ENCODE measurements at places on chromosomes 5 and 9. TPM values are rescaled to one million over a fixed set of nuclear protein-coding genes. Genes with fewer than 3 reads are reported as not detected.

DNA sequence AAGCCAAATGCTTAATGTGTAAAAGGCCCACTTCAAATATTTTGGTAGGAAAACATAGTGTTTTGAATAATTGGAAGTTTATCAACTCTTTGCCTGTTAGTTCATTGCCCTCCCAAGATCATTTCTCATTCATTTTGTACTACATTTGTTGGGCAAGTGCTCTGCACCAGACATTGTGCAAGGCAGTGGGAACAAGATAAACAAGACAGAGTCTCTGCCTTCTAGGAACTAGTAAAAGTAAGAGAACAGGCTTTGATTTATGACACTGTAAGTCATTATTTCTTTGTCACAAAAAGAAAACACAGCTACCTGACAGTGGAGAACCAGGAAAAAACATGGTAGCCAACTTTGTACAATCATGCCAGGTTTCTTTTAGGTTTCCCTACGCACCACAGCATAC is 63.7 kb upstream of the PAM start:
- DNase-seq: no peak

- DNase-seq: no peak
Measured at GRCh38 chr9:10168241-10168640, 444.6 kb downstream of the PTPRD start.

- no peak for DNase-seq
Measured at GRCh38 chr9:38416461-38416860, 7.8 kb downstream of the IGFBPL1 start.

DNA sequence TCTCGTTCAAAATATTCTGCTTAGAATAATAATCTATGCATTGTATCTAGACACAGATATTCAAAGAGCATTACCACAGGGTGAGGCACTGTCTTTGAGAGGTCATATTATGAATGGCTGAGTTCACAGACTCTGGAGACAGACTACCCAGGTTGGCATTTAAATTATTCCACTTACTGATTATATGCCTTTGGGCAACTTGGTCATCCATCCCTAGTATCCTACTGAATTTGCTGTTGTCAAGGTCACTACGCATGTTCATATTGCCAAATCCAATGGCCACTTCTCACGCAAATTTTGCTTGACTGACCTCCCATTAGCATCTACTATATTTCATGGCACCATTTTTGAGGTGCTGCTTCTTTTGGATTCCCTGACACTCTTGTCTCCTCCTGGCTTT is 498.6 kb upstream of the TLE4 start:
- no peak for DNase-seq

GRCh38 chr5:134793111-134793510 is 34.5 kb downstream of the DDX46 start:
- DNase-seq: no peak

DNA sequence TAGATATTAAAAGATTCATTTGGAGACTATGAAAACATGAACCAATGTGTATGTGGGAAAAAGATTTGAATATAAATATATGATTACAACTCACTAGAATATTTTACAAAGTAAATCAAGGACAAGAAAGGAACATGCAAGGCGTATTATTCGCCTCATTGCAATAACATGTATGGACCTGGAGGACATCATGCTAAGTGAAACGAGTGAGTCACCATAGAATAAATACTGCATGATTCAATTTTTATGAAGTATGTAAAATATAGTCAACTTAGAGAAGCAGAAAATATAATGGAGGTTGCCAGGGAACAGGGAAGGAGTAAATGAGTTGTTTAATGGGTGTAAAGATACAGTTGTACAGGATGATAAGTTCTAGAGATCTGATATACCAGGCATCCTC is 4.9 kb downstream of the TXNDC8 start:
- no peak for DNase-seq

- no peak for DNase-seq
Measured at GRCh38 chr5:112329419-112330090, 89.5 kb downstream of the EPB41L4A start.

GRCh38 chr9:21110708-21111576 is 30.7 kb downstream of the IFNW1 start:
- DNase-seq: no peak

- no peak for DNase-seq
Measured at GRCh38 chr5:163342306-163342705, 95.1 kb upstream of the CCNG1 start.

DNA sequence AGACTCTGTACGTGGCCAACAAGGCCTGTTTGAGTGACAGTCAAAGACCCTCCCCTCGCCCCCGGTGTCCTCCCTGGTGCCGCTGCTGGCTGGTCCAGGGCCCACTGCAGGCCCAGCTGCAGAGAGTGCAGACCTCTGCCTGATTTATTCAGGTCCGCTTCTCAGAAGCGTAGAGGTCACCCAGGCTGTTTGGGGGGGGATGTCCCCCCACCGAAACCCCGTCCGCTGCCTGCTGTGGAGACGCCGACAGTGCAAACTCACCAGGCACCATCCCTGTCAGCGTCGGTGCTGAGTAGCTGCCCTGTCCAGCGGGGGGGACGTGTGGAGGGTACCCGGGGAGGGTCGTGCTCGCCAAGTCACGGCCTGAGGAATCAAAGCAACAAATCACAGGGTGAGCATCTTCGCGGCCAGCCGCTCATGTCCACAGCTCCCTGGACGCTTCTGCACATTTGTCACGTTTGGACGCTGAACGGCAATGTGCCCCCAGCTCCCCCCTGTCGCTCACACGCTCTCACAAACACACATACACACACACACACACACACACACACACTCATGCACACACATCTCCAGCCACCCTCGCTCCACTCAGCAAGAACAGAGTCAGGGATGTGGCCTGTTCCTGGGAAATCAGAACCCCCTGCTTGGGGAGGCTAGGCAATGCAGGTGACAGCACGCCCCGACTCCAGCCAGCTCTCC is 152.2 kb downstream of the PAX5 start:
- no peak for DNase-seq

DNA sequence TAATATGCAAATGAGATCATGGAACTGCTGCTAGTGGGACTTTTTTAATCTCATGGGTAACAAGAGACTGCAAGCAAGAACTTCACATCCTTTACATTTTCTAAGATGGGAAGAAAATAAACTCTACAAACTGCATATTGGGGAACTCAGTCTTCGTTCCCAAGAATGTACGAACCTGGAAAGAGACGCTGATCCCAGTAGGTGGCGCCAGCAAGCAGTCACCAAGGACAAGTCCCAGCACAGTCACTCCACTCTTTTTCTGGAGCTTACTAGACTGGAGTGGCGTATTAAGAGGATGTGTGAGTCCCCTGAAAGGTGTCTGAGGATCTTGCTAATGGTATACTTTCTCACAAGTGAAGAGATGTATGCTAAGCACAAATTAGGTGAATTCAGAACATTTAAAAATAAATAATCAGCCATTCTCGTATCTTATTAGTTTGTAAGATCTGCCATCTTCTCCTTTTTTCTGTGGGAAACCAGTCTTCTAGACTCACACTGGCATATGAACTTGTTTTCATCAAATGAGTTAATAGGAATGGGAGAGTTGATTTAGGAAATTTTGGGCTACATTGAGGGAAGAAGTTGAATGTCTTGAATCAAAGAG is 16.0 kb upstream of the PUM3 start:
- DNase-seq: peak; percentile 65

DNA sequence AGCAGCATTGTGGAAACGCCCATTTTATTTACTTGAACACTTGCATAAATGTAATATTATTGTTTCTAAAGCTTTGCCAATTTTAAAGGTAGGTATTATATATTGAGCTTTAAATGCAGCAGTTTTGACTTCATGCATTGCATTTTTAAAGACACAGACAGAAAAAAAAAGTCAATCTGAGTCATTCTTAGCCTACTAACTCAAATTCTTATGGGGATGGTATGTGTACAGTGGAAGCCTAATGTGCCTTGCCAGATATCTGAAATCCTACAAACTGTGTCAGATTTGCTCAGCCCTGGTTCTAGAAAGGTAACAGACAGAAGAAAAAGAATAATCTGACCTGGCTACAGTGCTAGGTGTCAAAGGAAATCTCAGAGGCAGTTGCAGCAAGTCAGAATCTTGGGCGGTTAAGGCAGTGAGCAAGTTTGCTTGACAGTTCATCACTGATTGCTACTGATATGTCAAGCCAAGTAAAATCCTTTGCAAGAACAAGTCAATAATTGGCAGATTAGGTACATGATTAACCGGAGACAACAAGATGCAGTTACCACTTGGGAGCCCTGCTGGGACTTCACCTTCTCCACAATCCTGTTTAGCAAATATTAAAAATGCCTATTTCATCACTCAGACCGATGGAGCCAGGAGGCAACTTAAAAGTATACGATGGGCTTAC is 224.8 kb upstream of the WWC1 start:
- no peak for DNase-seq

DNA sequence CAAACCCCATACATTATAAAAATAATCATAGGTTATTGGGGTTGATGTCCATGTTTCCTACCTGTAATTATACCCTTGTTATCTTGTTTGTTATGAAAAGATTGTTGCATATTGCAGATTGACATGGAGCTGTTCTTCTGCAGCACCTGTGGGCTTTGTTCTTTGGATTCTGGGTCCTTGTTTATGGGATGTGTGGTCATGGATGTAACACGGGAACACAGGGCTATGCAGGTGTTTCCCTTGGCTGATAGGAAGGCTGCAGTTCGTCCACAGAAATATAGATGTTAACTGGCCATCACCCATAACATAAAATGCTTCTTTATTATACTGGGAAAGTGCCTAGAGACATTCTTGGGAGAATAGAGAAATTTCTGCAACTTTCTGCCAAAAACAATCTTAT is 77.9 kb downstream of the FBXL7 start:
- DNase-seq: no peak

- no peak for DNase-seq
Measured at GRCh38 chr5:16869821-16870796, 66.0 kb downstream of the MYO10 start.

- DNase-seq: no peak
Measured at GRCh38 chr9:20473515-20474013, 148.7 kb downstream of the MLLT3 start.

DNA sequence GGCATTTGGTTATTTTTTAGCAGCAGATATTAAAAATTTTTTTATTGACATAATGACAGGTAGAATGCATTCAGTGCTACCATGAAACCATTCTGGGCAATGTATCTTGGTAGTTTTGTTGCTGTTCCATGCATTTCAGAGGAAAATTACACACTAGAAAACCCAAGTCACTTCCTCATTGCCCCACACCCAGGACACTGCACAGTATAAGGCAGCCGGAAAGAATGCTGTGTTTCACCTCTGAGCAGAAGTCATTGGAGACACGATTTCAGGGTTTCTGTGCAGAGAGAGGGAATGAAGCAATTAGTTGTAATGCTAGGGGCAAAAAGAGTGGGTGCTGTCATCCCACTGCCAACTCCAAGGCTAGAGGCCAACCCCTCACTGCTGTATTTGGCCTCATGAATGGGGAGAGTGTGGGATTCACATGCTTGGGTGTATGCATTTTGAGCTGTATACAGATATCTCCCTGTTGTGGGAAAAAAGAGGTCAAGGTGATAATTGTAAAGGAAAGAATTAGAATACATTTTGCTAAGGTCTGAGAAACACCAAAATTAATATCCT is 290.5 kb downstream of the BNC2 start:
- no peak for DNase-seq

DNA sequence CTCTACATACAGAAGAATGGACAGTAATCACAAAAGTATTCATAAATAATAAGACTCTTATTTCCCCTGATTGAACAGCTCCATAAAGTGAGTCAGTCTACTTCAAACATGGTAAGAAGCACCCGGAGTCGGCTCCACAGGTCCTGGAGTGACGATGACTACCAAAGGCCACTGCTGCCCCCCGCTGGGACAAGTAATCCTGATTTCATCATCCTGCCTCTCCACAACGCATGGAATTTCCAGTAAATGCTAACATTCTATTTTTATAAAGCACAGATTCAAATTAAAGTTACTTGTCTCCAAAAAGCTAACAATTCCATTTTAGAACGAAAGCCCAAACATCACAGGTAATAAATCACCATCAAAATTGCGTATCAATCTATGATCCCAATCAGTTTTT is 16.2 kb downstream of the ATPSCKMT start:
- peak; percentile 62 for DNase-seq

DNA sequence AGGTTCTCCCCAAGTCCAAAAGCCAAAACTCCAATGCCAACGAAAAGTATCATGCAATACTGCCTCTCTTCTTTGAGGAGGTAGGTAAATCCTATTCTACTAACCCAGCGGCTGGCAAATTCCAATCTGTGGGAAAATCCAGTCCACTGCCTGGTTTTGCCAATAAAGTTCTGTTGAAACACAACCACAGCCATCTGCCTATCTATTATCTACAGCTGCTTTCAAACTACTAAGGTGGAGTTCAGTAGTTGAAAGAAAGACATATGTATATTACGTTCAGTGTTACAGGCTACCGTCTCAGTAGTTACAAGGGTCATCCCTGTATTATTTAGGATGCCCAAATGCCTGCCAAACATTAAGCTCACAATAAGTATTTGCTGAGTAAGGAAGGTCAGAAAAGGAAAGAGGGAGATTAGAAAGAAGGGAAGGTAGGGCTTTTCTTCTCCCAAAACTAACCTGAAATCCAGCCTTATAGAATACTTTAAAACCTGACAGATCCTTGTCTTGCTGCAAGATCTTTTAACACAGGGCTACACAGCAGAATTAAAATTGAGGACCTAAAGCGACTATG is 16.2 kb downstream of the ARL15 start:
- no peak for DNase-seq

DNA sequence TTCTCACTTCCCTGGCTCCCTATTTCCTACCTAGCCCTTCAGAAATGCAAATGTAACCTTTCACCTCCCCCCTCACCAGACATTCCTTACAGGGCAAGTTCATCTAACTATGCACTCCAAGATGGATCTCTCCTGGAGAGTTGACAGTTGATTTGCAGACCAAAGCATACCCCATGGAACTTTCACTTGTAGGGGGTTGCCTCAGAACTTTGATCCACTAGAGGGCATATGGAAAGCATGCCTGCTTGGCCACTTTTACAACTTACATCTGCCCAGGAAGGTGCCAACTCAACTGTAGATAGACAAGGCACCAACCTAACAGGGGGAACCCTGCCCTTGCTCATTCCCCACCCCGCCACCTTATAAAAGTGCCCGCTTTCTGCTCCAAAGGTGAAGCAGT is 187.8 kb downstream of the NXNL2 start:
- DNase-seq: no peak

DNA sequence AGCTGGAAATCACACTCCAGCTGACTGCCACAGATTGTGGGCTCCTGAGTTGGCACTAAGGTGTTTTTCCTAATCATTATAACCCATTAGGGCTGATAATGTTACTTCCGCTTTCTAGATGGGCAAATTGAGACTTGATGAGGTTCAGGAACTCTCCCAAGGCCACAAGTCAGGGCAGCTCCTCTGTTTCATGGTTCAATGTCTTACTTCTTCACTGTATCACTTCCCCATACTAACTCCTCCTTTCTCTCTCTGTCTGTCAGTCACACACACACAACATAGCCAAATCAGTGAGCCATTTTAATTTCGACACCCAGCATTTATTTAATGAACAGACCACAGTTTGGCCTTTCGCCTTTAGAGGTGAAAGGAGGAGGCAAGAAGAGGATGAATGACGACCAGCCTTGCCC is 17.8 kb upstream of the TRAF1 start:
- DNase-seq: no peak

Gene UAP1L1
- 13.1 TPM for total RNA-seq

Gene PCDHGA3
- total RNA-seq: 13.9 TPM

Gene ZNF879
- 4.8 TPM for total RNA-seq

Gene PKD2L2
- total RNA-seq: not detected

Gene PCDHA6
- 5.9 TPM for total RNA-seq

Gene LOX
- 1.0 TPM for total RNA-seq

Gene KIF24
- 1.7 TPM for total RNA-seq

Gene P4HA2
- total RNA-seq: 25.6 TPM

Gene NTRK2
- total RNA-seq: 578 TPM

Gene SPATA31D4
- not detected for total RNA-seq

Gene GFI1B
- not detected for total RNA-seq
